MM.1S (cell line): ENCODE measurements at places on chromosomes 2 and 18.

- no peak for DNase-seq
These were observed 300.3 kb upstream of the GULP1 start for GRCh38 chr2:187991389-187991788.

- no peak for DNase-seq
These were observed 828.3 kb upstream of the PIK3C3 start for GRCh38 chr18:41126541-41127235.

DNA sequence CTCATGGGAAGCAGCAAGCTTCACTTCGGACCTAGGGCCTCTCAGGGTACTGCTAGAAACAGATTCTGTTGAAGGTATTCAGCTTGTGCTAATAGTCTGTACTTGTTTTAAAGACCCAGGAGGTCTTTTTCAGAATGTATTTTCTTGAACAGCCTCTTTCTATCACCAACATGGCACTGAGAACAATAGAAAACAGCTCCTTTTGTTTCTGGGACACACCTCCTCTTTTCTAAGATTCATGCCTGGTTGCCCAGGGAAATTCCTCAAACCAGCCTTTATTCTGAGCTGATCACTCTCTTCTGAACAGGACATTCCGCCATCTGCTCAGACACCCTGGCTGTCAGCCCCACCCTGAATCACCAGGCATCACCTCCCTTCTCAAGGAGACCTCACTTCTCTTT lies 389.6 kb downstream of the TGIF1 start:
- DNase-seq, result no peak

DNA sequence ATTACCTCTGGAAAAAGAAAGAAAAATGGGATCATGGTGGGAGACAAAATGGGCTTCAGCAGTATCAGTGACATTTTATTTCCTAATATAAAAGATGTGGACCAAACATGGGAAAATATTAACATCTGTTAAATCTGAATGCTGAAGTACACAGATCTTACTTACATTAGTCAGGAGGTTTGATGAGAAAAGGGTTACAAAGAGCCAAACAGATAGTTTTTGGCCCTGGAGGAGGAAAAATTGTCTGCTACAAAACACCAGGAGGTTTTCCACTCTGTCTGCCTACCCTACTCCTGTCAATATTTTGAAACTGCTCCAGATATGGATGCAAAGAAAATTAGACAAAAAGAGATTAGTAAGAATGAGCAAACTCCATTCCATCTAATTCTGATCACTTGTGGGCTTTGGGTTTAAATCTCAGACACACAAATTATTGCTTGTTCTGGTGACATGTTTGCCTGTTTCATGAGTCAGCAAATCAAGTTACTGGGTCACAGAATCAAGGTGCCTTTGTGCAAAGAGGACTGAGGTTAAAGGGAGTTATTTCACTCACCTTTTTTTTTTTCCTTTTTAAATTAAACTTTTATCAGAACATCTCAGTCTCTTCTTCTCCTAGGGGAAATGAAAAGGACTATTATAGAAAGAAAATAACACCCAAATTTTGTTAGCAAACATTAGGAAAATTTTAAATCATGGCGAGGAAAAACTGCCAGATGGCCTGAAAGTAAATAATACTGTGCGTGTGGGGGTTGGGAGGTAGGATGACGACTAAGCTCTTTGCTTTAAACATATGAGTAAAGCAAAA lies 87.0 kb upstream of the SPATS2L start:
- no peak for DNase-seq

DNA sequence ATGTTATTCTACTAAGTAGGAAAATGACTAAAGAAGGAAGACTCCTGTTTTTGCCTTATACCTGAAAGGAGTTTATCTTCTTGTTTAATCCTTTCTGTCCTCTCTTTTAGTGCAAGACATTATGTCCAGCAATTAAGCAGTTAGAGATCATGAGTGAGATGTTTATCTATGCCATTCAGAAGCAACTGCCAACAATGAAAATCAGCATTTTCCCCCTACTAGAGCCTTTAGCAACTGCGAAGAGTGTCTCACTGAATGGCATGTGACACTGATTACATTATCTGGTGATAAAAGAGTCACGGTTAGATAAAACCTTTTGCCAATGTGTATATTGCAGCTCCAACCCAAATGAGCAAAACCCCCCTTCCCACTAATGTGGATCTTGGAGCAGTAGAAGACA lies 357.7 kb upstream of the SYT4 start:
- DNase-seq, result no peak

- no peak for DNase-seq
These were observed 58.7 kb downstream of the THADA start for GRCh38 chr2:43537137-43537536.

- no peak for DNase-seq
These were observed 18.1 kb upstream of the DYNC1I2 start for GRCh38 chr2:171669121-171669520.

GRCh38 chr2:43239981-43240765 lies 13.8 kb upstream of the ZFP36L2 start:
- DNase-seq, result no peak

- no peak for DNase-seq
These were observed 7.1 kb upstream of the IL1RL1 start for GRCh38 chr2:102304268-102304667.

- no peak for DNase-seq
These were observed 71.7 kb downstream of the IL1R2 start for GRCh38 chr2:102063487-102063911.

DNA sequence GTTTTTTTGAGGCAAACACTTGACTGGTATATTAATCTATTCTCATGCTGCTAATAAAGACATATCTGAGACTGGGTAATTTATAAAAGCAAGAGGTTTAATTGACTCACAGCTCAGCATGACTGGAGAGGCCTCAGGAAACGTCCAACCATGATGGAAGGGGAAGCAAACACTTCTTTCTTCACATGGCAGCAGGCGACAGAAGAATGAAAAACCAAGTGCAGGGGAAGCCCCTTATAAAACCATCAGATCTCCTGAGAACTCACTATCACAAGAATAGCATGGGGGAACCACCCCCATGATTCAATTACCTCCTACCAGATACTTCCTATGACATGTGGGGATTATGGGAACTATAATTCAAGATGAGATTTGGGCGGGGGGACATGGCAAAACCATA lies 136.2 kb upstream of the MAPRE2 start:
- DNase-seq, result no peak

- no peak for DNase-seq
These were observed 156.1 kb downstream of the MGAT5 start for GRCh38 chr2:134410006-134410405.

DNA sequence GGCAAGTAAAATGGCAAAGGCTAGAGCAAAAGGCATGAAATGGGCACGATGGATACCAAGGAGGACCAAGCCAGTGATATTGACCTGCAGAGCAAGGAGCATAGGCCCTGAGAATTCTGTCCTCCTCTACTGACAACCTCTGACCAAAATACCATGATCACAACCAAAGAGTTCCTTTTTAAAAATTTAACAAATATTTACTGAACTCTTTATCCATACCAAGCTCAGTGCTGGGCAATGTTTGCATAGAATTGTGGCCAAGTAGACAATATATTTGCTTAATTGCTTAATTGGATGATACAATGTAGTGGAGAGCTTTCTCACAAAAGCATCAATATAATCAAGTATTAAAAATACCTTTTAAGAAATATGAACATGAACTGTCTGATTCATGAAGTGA lies 265.7 kb downstream of the ICOS start:
- DNase-seq, result no peak

DNA sequence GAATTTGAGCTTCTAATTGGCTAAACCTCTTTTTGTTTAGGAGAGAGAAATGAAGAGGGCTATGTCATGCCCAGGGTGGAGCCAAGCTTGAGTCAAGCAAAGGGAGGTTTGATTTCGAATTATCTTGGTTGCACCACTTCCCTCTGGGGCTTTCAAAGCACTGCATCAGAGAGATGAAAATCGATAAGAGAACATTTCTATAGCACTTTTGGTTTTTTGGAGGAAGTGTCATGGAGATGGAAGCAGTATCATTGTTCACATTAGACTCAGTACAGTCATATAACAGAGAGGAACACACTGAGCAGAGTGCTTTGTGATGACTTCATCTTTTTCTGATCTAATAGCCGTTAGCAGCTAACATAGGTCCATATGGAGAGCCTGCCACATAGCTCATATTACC lies 120.3 kb upstream of the UXS1 start:
- DNase-seq, result no peak
